ENCODE measurements at places on chromosomes 2 and 18.
A peak's percentile ranks its signal among the peaks of the same experiment; 100 is the strongest.

- DNase-seq, result no peak
These were observed 542.7 kb upstream of the RAB6C start for GRCh38 chr2:129436809-129437208.

- peak; percentile 56 for DNase-seq
These were observed 819.6 kb upstream of the FSHR start for GRCh38 chr2:49973917-49974368.

GRCh38 chr2:207224791-207225482, 59.2 kb upstream of the KLF7 start:
- DNase-seq, result peak; percentile 67

DNA sequence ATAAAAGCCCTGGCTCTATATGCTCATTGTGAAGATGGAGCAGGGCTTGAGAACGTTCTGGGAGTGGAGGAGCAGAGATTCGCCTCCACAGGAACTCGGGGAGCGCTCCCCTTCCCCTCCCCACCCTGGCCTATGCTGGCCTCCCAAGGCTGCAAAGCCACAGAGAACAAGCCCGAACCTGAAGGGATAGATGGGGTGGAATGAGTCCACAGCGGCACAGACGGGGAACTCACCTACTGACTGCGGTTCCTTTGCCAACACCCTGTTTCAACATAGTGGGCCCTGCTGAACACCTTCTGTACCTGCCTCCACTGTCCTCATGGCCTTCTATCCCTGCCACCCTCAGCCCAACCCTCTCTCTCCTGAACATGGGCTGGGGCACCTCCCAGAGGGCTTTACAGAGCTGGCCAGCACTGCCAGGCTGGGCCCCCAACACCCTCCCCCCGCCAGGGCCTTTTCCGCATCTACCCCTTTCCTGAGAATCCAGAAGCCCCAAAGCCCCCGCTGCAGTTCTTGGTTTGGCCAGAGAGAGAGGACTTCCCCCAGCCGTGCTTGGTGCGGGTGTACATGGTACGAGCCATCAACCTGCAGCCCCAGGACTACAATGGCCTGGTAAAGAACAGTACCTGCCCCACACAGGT, 41.5 kb downstream of the LMAN2L start:
- DNase-seq, result no peak

GRCh38 chr18:70672581-70672980, 383.7 kb downstream of the SOCS6 start:
- DNase-seq, result peak; percentile 17

- DNase-seq, result no peak
These were observed 61.4 kb downstream of the SMAD7 start for GRCh38 chr18:48889115-48889941.

DNA sequence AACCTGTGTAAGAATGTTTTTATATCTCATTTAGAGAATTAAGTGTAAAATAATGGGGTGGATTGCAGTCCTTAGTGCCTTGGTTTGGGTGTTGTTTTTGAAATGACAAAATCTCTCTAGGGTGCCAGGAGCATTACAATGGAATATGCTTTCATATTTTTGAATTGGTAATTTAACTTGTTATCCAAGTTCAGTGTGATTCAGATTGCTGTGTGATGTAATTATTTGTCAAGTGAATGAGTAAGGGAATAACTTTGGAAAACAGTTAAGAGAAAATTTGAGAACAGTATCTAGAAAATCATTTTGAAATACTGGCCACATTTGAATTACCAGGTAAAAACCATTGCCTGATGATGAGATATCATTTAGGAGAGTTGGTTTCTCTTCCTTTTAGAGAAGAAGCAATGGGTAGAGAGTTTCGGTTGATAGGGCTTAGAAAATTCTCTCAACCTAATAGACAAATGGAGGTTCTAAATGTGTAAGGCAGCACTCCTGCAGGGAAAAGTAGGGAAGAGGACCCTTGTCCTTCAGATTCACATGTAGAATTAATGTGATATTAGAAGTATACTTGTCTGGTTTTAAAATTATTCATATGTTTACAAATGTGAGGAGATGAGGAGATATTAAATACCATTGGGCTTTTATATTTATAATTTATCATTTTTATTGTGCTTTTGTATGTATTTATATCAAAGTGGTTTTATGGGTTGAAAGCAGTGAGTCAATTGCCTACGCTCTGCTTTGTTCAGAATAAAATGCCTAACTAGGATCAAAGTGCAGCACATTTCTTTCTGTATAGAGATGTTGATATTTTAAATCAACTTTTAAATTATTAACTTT, 124.8 kb downstream of the PHLPP1 start:
- DNase-seq, result no peak

DNA sequence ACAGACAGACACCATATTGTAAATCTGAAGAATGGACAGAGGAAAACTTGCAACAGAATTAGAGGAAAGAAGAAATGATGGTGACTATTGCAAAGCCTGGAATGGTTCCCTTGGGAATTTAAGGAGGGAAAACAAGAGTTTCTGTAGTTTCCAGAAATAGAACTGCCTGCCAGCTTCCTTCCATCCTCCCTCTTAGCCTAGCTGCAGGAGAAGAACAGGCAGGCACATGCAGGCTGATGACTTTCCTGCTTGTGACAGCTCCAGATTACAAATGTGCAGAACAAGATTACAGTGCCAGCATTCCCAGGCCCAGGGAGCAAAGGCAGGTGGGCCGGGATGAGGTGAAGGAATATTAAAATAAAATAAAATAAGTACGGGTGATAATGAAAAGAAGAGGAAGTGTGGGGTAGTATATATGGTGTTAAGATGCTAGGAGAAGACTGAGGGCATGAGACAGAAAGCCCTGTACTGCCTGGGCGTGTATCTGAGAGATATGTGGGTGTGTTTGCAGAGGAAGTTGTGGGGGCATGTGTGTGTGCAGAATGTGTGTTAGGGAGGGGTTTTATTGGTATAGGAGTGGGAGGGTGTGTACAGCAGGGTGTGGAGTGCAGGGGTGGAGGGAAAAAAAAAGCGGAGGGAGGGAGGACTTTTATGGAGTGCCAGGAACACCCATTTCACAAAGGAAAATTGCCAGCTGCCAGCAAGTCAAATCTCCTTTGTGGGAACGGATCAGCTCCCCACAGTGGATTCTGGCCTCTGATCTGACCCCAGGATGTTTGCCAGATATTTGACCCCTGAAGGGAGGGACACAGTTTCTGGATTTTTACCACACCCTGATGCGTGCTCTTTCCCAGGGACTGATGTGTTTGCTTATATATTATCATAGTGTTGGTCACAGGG, 43.9 kb upstream of the NEMP2 start:
- DNase-seq, result no peak

- no peak for DNase-seq
These were observed 35.4 kb downstream of the TOGARAM2 start for GRCh38 chr2:29016504-29016903.

- DNase-seq, result no peak
These were observed at the start of gene ATP8B1 for GRCh38 chr18:57803103-57803969. Gene ATP8B1 (minus strand): TSS chr18:57803315. CDS start chr18:57731807, 71,508 bp downstream.

GRCh38 chr18:57301573-57302559, 50.5 kb upstream of the ST8SIA3 start:
- DNase-seq, result no peak

GRCh38 chr2:70270323-70270722, 12.4 kb downstream of the PCYOX1 start:
- DNase-seq, result no peak

DNA sequence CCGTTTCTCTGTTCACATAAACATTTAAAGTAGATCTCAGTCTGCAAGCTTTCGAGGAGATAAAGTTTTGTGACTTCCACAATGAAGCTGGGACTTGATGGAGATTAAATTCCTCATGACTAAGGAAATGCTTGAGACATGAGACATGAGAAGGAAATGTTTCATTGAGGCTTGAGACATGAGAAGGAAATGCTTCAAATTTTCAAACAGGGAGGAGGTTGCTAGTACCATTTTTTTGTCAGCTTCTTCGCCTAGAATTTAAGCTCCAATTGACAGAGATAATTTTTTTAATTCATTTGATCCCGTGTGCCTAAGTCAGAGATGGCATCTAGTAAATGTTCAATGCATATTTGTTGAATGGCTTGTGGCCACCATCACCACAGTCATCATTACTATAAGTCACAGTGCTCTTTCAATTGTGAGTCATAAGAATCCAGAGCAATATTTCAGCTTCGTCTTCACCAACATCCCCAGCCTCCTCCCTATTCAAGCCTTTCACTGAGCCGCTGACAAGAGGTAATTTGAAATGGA, 543 bp upstream of the MARCHF4 start:
- DNase-seq, result no peak

- no peak for DNase-seq
These were observed 168.4 kb upstream of the THUMPD2 start for GRCh38 chr2:39947294-39948015.

- DNase-seq, result no peak
These were observed 81.1 kb upstream of the ITGB6 start for GRCh38 chr2:160281213-160281612.

GRCh38 chr2:115484486-115484885, 1042.0 kb downstream of the DPP10 start:
- DNase-seq, result no peak

- no peak for DNase-seq
These were observed 9.0 kb upstream of the SLC20A1 start for GRCh38 chr2:112636605-112637288.

DNA sequence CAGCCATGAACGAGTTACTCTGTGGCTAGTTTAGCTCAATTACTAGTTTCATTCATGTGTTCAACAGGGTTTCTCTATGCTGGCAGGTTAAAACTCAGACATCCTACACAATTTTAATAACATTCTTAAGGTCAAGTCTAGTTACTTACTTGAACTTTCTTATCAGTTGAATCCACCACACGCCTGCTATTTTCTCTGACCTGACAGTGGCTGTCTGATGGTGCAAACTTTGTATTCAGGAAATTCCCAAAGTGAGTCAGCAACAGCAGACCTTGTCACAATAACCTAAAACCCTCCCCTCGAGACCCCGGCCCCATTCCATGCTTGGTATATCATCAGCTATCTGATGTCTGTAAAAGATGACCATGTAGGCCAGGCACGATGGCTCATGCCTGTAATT, 20.8 kb upstream of the CIDEA start:
- DNase-seq, result no peak

DNA sequence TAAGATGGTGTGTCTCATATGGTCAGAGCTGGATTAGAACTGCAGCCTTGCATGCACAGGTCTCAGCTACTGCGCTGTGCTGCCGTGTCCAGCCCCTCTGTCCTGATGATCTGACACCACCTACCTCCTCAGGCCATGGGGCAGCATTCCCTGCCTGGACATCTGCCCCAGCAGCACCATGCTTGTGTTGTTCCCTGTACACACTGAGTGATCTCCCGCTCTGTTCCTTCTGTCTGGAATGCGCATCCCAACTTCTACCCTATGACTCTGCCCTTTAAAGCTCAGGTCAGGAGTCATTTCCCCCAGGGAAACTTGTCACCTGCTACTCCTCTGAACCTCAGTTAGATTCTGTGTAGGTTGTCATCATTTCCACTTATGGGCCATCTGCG, 157.4 kb upstream of the TTC39C start:
- no peak for DNase-seq

DNA sequence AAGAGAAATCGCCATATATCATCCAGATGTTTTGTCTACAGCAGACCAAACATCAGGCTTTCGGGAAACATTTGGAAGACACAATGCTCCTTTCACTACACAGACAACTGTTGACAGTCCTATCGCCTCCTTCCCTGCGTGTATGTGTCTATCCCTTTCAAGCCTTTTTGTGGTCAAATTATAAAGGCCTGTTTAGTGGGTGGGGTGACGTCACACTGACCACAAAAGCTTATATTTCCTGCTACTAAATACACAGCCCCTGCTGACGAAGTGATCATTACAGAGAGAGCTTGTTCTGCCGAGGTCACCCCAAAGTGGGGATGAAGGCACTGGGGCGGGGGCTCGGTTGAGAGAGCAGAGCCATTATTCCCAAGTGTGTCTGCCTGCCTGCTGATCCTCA, 302.7 kb upstream of the TNP1 start:
- DNase-seq, result peak; percentile 10

DNA sequence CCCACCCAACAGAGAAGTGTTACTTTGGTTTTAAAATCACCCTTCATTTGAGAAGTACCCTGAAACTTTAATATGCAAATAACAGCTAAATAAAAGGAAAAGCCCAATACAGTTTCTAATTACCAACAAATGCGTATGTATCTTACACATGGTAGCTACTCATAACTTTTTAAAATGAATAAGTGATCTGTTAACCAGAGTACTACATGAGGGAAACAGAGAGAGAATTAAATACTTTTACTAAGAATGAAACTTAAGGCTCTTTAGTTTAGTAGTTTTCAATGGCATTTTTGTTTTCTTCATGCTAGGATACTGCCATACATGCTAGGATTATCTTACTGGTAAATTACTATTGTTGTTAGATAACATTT, 39.1 kb upstream of the NABP1 start:
- DNase-seq, result no peak

DNA sequence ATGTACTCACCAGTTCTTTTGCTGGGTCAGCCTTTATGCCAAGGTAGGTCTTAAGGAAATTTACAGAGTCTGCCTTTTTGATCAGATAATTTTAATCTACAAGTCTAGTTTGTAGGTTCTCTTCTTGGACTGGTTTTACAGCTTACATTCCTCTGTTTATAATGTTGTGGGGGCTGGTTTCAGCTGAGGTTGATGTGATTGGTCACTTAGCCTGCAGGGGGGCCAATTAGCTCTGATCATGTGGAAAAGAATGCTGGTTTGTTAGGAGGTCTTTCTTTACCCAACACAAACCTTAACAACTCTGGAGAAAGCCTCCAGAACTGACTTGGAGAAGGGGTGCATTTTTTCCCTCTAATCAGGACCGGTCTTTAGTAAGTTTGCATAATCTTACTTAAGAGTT, at the start of gene KCNJ13:
Gene KCNJ13, minus strand, starts transcription at position 131 of the 400 bp plus-strand sequence. CDS start 5,203 bp downstream, outside the sequence.
- no peak for DNase-seq

GRCh38 chr2:20313659-20314058, 37.0 kb downstream of the PUM2 start:
- no peak for DNase-seq

DNA sequence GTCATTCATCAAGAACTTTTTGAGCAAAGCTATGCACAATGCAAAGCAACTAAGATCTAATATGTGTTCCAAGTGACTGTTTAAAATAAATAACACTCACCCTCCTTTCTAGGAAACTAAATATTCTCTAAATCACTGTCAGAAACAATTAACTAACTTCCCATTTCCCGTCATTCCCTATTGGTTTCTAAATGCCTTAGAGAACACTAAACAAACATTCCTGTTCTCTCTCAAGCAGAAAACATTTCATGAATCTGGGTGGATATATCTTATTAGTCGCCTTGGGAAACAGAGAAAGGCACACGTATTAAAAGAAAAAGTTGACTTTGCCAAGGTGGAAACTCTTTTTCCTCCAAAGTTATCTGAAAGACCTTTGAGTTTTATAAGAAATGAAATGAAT, 735.2 kb downstream of the MBD2 start:
- DNase-seq, result no peak

GRCh38 chr2:85557130-85557529, 4.2 kb downstream of the GGCX start:
- no peak for DNase-seq

- DNase-seq, result no peak
These were observed 124.2 kb downstream of the RPRM start for GRCh38 chr2:153354377-153354776.

GRCh38 chr2:172480301-172481218, 53.2 kb downstream of the ITGA6 start:
- no peak for DNase-seq

GRCh38 chr2:160878618-160879017, 281.6 kb upstream of the TANK start:
- DNase-seq, result no peak

- DNase-seq, result no peak
These were observed 926 bp downstream of the SERPINB8 start for GRCh38 chr18:63970809-63971205.

- no peak for DNase-seq
These were observed 255.1 kb upstream of the MYT1L start for GRCh38 chr2:2586068-2586776.
